Stimulated activated CD8-positive, alpha-beta memory T cell treated with anti-CD3 and anti-CD28 coated beads, Interleukin-15, amount 100 ng/mL, for 24 hours (primary cell): ENCODE measurements at places on chromosomes 5 and 9.

DNA sequence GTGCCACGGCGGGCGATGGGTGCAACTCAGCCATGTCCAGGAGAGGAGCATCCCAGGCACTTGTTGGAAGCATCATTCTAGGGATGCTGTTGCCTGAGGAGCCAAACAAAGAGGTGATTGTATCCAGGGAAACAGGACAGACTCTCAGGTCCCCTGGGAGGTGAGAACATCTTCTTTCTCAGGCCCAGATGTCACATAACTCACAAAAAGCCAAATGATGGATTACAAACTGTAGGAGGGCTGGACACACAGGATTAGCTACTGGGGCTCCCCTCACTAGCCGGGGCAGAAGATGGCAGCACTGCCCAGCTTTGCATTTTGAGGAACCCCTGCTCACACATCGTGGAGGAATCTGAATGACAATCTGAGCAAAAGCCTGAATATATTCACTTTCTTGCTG is 64.7 kb upstream of the NFIL3 start:
- no peak for DNase-seq

- DNase-seq, result no peak
Measured at GRCh38 chr5:114883675-114884074, 286.0 kb downstream of the TRIM36 start.

- no peak for DNase-seq
Measured at GRCh38 chr9:81874931-81875330, 53.3 kb upstream of the SPATA31D4 start.

DNA sequence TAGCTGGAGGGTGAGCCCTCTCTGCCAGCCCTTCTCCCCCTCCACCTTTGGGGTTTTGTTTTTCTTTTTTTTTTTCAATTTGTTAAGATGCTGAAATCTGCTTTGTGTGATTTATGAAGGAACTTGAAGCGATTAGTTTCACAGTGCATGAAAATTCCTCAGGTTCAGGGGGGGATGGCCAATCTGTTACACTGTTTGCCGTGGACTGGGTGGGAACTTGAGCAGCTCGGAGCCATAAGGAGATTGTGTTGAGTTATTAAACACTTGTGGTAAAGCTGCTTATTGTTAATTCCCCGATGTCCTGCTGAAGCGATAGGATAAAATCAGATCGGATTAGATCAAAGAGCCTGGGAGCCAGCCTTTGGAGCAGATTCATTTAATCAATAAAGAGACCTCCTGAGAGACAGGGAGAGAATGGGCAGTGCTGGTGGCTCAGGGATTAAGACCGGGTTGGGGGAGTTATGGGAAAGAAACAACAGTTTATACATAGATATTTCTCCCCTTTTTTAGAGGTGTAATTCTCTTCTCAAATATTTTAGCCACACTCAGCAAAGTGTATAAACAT is 105.8 kb upstream of the SPATA31D4 start:
- no peak for DNase-seq

- no peak for DNase-seq
Measured at GRCh38 chr5:91366551-91366950, 16.6 kb downstream of the ARRDC3 start.

DNA sequence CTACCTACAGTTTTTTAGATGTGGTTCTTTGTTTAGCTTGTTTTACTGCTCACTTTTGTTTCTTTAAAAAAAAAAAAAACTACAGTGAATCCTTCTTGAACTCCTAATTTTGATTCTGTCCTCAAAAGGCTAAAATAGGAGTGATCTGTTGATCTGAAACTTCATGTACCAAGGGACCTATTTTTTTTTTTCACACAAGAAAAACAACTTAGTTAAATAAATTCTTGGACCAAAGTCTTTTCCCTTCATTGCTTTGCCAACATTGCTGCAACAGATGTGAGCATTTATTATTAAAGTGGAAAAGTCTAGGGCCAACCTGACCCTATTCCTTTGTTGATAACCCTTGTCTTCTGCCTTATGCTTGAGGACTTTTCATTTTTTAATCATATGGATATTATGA is 236.8 kb downstream of the ARHGEF28 start:
- DNase-seq, result no peak

DNA sequence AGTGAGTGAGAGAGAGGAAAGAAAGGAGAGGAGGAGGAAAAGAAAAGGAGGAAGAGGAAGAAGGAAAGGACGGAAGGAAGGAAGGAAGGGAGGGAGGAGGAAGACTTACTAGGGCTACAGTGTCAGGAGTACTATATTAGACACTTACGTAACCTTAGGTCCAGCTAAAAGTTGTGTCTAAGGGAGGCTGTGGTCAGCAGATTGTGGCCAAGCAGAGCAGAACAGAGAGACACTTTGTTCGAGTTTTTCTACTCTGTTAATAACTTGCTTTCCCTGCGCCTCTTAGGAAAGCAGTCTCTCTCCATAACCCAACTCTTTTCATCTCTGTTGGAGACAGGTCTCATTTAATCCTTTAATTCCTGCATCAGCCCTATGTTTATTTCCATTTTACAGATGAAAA is 138.9 kb downstream of the KCNN2 start:
- no peak for DNase-seq

DNA sequence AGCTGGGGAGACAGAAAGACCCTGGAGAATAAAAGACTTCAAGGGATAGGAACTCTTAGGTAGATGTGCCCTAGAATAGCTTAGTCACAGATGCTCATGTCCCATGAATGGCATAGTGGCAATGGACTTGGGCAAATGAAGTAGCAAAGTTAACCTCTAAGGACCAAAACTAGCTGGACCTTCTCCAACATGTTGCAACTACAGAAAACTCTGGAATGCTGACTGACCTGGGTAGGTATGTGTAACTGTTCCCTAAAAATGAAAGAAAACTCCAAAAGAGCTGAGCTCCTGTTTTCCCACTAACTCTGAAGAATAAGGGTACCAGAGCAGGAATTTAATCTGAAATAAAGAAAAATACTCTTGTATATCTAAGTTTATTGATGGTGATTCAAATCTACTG is 12.5 kb upstream of the LPAR1 start:
- no peak for DNase-seq

GRCh38 chr5:135567661-135568060 is 11.1 kb downstream of the CXCL14 start:
- no peak for DNase-seq

DNA sequence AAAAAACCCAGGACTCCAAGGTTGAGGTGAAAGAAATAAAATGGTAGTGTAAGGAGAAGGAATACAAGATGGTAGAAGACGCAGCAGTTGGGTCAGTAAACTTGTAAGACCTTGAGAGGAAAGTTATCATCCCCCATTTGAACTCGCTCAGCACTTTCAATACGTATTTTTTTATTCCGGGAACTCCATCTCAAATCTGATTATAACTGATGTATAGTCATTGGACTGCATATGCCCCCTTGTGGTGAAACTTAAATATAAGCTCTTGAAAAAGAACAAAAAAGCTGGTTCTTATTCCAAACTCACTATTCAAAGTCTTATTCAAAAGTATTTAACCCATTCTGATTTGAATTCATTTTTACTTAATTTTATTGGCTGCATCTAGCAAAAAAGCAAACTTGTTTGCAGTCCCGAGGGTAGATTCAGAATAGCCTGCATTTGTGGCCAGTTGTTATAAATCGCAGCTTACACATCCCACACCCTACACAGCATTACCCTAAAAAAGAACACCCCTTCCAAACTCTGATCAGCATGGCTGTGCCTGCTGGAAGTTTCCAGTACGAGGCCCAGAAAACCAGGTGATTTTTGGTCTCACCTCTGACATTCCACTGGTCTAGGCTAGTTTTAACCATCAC is 118.0 kb downstream of the ESM1 start:
- DNase-seq, result no peak

DNA sequence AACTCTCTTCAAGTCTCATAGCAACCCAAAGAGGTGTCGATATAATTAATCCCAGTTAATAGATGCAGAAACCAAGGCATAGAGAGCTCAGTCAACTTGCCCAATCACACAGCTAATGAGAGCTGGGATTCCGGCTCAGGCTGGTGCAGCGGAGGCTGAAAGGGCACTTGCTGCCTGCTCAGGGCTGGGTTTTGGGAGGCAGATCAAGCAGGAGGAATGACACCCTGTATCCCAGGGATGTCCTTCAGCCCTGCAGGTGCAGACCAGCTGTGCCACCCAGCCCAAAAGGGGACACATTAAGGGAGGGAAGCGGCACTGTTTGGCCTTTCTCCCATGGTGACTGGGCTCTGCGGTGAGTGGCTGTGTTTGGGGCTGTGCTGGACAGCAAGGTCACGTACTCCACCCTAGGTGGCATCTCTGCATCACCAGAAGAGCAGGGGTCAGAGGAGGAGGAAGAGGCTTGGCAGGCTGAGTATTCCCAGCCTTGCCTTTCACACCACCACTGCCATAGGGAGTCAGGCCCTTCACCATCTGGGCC is 124.1 kb downstream of the MVB12B start:
- DNase-seq, result no peak

DNA sequence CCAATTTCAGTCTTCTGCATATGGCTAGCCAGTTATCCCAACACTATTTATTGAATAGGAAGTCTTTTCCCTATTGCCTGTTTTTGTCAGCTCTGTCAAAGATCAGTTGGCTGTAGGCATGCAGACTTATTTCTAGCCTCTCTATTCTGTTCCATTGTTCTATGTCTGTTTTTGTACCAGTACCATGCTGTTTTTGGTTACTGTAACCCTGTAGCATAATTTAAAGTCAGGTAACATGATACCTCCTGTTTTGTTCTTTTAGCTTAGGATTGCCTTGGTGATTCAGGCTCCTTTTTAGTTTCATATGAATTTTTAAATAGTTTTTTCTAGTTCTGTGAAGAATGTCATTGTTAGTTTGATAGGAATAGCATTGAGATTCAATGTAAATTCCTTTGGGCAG is 104.9 kb upstream of the SLCO6A1 start:
- DNase-seq, result no peak

DNA sequence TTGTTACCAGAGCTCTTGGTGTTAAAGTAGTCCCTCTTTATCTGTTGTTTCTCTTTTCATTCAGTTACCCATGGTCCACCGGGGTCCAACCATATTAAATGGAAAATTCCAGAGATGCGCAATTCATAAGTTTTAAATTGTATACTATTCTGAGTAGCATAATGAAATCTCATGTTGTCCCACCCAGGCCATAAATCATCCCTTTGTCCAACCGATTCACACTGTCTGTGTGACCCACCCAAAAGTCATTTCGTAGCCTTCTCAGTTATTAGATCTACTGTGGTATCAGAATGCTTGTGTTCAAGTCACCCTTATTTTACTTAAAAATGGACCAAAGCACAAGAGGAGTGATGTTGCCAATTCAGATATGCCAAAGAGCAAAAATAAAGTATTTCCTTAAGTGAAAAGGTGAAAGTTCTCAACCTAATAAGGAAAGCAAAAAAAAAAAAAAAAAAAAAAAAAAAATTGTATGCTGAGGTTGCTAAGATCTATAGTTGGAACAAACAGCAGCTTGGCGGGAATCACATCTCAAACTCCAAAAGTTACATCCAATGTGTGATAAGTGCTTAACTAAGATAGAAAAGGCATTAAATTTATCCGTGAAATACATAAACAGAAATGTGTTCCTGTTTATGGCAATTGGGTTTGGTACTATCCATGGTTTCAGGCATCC is 106.8 kb upstream of the GPBP1 start:
- DNase-seq, result no peak
